ENCODE measurements at places on chromosomes 7 and 10. TPM values are rescaled to one million over a fixed set of nuclear protein-coding genes. Genes with fewer than 3 reads are reported as not detected.

SFTPA1 gene
- 5,575 TPM for total RNA-seq

DNA sequence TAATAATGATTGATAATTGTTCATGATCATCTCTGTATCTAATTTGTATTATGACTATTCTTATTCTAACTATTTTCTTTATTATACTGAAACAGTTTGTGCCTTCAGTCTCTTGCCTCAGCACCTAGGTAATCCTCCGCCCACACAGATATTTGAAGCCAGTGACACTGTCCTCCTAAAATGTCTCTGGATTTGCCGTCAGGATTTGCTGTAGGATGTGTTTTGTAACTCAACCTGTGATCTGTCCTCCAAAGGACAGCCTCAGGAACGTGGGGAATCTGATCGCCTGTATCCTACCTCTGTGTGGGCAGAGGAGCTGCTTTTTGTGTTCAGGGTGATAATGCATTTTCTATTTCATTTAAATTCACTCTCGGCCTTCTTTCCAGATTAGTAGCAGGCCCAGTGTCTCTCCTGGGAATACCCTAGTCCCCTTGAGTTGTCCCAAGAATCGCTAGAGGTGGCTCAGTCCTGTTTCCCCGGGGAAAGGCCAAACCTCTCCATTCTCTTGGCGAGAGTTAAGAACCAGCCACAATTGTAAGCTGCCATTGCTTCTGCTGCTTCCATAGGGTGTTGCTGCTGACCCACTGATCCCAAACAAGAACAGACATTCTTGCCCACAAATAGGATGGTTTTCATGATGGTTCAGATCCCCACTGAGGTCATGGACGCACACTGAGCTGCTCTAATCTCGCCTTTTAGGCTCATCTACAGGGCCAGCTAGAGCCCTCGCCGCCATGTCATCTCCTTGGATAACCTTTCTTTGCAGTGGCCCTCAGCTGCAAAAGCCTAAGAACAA, 136.2 kb upstream of the KCNMA1 start:
- no peak for DNase-seq

DNA sequence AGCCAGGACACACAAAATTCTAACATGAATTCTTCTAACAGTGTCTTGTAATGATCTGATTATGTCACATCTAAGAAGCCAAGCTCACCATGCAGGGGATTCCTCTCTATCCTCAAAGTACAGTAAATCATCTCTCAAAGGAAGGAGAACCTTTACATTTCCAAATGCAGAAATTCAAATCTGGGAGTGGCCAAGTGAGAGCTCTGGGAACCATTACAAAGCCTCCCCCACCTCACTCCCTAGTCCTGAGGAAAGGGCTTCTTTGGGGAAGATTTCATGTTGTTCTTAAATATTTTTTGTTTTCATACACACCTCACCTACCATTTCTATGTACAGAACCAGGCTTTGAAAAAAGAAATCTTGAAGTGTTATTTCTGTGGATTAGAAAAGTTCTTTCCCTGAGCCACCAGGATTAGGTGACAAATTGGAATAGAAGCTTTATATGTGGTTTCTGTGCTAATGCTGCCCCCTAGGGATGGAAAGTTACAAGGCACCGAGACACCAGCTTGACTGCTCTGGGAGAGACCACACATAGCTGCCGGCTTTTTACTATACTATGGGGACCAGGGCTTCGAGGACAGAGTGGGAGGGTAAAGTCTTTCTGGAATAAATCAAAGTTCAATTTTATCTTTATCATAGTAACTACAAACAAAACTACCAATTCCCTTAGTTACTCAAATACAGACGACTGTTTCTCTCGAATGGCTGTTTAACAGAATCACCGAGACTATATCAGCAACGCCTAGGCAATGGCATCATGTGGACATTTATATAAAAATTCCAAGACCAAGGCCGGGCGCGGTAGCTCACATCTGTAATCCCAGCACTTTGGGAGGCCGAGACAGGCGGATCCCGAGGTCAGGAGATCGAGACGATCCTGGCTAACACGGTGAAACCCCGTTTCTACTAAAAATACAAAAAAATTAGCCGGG, 116.1 kb downstream of the RNF216 start:
- no peak for DNase-seq

GRCh38 chr10:20624642-20625041, 272.5 kb downstream of the NEBL start:
- DNase-seq: no peak

DNA sequence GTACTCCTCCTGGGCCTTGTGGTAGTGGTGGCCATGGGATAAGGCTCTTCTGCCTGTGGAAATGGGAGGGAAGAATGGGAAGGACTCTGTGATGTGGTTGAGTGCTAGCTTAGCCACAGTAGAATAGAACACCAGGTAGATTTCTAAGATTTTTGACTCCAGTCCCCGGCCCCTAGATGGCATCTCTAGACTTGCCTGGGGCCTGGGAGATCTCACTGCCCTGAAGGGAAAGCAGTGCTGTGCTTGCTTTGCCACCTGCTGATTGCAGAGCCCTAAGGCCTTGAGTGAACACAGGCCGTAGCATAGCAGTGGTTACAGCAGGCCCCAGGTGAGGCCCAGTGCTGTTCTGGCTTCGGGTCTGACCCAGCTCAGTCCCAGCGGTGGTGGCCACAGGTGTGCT, 252.0 kb downstream of the TCF7L2 start:
- DNase-seq: no peak
